Kasumi-1 (cell line): ENCODE measurements at places on chromosomes 7 and 10.

GRCh38 chr10:95819620-95820329 lies 63.8 kb downstream of the ENTPD1 start:
- no peak for DNase-seq

DNA sequence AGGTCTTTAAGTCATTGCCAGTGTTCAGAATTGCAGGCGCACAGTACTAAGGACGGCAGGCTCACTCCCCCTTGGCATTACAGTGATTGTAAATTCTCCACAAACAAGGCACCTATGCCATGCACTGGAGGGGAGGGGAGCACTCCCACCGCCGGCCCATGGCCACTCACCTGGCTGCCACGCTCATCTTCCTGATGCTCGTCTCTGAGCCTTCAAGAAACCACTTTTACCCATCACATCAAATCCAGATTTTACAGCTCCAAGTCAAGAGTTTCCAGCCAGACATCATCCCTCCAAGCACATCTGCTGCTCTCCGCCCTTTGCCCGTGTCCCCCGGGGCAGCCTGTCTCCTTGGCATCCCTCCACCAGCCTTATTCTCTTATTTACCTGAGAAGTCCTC lies 350.2 kb upstream of the SHH start:
- no peak for DNase-seq

GRCh38 chr7:135382173-135382572 lies 127.7 kb downstream of the CNOT4 start:
- DNase-seq = no peak

DNA sequence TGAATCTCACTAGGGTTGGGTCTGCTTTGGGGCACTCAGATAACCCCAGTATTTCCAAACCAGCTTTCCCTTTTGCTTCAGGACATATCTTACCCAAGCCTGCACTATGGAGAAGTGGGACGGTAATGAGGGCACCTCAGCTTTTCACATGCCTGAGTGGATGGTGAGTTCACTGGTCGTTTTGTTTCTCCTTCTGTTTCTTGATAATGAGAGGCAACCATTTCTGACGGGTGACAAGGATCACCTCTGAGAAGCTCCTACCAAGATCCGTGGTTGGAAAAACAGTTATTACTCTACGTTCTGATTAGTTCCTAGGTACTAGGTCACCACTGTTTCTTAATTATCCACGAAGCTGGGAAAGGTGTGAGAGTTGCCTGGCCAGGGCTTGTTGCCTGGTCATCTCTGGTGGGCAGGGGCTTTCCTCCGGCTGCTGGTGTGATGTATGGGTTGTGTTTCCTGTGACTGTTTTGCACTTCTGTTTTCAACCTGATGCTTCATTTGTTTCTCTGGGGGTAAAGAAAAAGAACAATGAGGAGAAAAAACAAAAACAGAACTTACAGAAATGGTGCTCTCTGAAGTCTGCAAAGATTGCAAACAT lies 65.7 kb upstream of the STRIP2 start:
- no peak for DNase-seq

- no peak for DNase-seq
These were observed 216.0 kb upstream of the ZNF32 start for GRCh38 chr10:43864656-43865055.

DNA sequence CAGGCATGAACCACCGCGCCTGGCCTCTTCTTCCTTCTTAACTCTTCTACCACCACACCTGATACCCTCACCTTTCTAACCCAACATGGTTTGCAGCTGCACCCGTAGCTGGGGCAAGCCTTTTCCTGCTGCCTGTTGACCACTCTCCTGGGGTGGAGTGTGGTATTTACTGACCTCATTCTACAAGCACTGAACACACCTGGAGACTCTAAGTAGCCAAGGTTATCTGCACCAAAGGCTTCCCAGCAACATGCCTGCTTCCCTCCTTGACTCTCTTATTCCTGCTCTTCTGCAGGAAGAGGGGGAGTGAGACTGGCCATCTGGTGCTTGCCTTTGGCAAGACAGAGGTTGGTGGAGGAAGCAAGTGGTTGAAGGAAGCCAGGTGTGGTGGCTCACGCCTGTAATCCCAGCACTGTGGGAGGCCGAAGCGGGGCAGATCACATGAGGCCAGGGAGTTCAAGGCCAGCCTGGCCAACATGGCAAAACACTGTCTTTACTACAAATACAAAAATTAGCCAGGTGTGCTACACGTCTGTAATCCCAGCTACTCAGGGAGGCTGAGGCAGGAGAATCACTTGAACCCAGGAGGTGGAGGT lies 10.1 kb downstream of the ACTR1A start:
- DNase-seq = no peak

DNA sequence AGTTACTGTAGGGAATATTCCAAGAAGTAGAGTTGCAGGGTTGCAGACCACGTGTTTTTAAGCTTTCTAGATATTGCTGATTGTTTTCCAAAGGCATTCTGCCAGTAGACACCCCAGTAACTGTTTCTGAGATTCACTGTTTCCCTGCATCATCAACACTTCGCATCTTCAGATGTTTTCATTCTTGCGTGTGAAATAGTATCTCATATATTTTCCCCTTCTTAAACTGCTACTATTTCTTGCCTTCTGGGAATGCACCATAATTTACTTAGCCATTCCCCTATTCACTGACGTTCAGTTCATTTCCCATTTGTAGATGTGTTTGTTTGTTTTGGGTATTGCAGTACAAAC lies 30.7 kb downstream of the ALOX5 start:
- no peak for DNase-seq

- no peak for DNase-seq
These were observed 853.9 kb downstream of the SORCS1 start for GRCh38 chr10:106310596-106310995.

DNA sequence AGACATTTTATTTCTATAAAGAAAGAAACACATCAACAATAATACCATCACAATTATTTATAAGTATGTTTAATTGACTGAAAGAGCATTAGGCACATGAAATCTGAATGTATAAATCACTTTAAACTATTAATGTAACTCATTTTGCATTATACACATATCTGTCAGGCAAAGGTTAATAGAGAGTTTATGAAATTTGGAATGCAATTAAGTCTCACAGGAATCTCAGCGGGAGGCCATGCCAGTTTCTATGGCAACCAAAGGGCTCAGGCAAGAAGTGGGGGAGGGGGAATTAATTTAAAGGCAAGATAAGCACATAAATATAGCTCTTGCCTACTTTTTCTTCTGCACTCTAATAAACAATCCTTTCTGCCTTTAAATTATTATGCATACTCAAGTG lies 152.6 kb downstream of the SLC16A9 start:
- no peak for DNase-seq

- DNase-seq = no peak
These were observed 145.8 kb downstream of the NSUN6 start for GRCh38 chr10:18505456-18506118.

DNA sequence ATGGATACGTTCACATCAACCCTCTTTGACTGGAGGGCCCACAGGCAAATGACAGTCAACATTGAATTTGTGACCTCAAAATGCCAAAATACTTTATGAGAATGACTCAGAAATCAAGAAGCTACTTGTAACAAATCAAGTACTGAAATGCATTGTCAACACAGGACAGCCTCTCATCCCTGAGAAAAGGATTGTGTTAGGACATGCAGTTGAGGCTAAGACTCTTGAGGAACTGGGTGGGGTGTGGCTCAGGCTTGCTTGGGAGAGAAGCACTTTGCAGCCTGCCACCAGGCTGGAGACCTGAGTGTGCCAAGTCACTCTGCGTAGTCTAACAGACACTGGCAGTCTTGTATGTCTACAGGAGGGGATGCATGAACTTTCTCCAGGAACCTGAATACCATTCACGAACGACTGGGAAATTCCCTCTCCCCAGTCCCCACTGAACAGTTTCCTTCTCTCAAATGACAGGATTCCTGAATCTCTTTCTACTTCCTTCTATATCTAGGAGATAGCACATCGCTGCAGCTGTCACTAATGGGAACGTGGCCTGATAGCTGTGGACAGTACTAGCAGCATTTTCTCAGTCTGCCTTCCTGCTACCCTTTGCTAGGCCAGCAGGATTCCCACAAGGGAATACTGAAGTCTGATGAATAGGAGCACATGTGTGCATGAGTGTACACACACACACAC lies 3.3 kb upstream of the SMO start:
- no peak for DNase-seq

- no peak for DNase-seq
These were observed 27.1 kb downstream of the OGDH start for GRCh38 chr7:44633254-44634186.

DNA sequence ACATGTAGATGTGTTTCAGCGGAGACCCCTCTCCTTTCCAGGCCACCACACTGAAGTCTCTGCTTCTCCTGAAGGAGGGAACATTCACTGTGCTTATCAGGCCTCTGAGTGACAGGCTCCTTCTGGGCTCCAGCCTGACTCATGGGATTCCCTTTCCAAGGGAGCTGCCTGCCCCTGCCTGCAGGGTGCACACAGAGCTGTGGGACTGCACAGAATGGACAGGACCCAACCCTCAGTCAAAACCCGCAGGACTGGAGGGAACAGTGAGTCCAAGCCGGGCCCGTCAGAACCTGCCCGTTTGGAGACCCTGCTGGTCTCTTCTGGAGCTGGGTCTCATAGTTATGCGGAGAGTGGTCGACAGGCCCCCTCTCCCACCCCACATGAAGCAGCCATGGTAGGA lies 32.6 kb downstream of the PLAC9 start:
- DNase-seq = no peak

- DNase-seq = no peak
These were observed 11.1 kb upstream of the SGCE start for GRCh38 chr7:94666879-94667587.

- no peak for DNase-seq
These were observed 131.3 kb downstream of the ALOX5 start for GRCh38 chr10:45505311-45505710.
